ENCODE measurements at places on chromosomes 7 and 10.
A peak's percentile ranks its signal among the peaks of the same experiment; 100 is the strongest.

GRCh38 chr10:18505456-18506118 is 145.8 kb downstream of the NSUN6 start:
- DNase-seq = no peak

- DNase-seq = no peak
Observed at GRCh38 chr7:129657363-129657762, 45.8 kb downstream of the NRF1 start.

- no peak for DNase-seq
Observed at GRCh38 chr10:132964231-132964630, 21.9 kb upstream of the CFAP46 start.

DNA sequence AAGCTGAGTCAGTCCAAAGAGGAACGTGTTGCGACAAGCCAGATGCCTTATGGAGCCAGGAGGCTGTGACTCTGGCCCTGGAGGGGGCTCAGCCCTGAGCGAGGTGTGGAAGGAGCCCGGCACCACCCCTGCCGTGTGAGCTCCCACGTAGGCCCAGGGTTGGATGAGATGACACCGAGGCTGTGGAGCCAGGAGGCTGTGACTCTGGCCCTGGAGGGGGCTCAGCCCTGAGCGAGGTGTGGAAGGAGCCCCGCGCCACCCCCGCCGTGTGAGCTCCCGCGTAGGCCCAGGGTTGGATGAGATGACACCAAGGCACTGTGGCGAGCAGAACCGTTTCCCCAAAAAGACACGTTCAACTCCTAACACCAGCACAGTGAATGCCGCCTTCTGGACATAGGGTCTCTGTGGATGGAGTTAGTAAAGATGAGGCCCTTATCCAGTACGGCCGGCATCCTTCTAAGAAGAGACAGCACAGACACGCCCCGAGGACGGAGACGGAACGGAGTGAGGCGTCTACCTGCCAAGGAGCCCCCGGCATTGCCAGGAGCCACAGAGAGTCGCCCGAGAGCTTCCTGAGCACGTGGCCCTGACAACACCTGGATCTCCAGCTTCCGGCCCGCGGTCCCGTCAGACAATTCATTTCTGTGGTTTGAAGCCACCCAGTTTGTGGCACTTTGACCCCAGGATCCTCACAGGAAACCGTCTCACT is 472.5 kb downstream of the DNAJB6 start:
- no peak for DNase-seq

GRCh38 chr10:92142512-92142911 is 148.4 kb downstream of the CPEB3 start:
- no peak for DNase-seq

GRCh38 chr10:97140049-97140846 is 45.5 kb downstream of the SLIT1 start:
- DNase-seq = no peak

DNA sequence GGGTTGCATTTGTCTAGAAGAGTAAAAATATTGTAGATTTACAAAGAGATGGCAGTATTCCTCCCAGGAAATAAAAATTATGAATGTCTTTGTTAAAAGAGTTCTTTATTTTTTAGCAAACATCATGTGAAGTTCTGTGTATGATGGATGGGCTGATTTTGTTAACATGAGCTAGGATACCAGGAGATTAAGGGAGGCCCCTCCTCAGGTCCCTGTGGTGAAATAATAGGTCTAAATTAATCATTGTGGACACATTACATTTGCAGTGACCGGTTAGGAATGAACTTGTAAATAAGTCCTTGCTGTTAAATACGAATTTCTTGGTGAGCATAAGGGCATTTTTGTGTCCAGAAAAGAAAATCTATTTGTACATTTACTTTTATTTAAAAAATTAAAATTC is 339.4 kb upstream of the PHF14 start:
- no peak for DNase-seq

DNA sequence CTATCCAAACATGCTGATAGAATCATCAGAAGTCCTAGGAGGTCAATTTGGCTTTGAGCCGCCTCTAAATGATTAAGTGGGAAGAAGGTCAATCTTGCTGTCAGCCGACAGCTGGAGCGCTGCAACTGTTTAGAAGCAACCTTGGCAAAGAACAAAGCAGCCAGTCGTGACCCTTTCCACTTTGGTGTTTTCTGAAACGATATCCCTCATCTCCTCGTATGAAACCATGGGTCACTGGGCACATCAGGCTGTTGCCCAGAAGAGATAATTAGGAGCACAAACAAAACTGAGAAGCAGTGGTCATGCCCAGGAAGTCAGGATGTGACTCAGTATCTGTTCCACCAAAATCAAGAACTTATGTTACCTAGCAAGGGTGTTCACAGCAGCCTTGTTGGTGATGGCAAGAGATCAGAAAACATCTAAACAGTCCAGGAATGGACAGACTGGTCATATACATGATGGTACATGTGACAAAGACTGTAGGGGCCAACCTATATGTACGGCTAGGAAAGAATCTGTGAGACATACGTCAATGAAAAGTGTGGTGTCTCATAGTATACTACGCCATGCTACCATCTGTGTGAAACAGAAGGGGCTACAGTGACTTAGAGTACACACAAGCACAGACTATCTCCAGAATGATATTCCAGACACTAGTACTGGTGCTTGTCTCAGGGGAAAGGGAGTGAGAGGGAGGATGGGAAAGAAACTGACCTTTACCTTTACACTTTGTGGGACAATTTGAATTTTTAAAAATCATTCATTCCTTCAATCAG is 22.4 kb downstream of the STN1 start:
- no peak for DNase-seq

GRCh38 chr7:17929647-17930395 is 10.5 kb downstream of the SNX13 start:
- DNase-seq = no peak

DNA sequence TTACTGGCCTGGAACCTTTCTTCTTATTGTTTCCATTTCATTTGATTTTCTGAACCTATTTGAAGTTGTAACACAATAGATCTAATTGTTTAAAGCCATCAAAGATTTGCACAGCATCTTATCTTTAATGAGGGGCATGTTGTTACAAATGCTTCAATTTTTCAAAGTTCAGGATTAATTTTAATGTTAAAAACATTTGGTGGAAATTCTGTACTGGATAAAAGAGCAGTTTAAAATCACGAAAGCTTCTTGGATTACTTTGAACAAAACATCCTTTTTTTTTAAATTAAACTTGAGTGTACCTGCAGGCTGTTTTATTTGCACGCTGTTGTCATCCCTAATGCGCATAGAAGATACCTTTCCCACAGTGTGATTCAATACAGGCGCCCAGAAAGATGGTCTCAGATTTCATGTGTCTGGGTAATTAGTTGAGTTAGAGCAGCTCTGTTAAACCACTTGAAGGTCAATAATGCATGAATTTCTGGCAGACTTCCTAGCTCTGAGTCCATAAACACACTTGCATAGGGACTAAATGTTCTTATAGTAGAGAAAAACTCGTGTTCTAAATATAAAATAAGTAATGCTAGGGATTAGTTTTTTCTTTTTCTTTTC is 29.3 kb upstream of the DDX50 start:
- DNase-seq = peak; percentile 83

- DNase-seq = no peak
Observed at GRCh38 chr7:38147005-38147404, 31.0 kb upstream of the STARD3NL start.

GRCh38 chr10:85609509-85609908 is 757.1 kb downstream of the GRID1 start:
- DNase-seq = no peak

GRCh38 chr10:75019370-75019769 is 92.1 kb upstream of the SAMD8 start:
- DNase-seq = no peak

DNA sequence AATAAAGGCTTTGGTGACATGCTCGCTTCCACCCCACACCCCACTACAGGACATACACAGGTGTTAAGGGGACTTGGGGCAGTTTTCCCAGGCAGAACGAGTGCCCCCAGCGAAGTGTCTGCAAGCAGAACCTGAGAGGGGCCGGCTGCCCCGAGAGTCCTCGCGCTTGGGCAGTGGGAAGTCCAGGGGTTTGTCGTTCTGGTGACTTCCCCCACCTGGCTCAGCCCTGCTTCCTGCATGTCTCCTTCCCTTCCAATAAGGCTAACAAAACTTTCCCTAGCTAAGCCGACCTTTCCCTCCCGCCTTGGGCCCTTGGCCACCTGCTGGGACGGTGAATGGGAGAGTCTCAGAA is 916 bp downstream of the VWA2 start:
- DNase-seq = no peak

DNA sequence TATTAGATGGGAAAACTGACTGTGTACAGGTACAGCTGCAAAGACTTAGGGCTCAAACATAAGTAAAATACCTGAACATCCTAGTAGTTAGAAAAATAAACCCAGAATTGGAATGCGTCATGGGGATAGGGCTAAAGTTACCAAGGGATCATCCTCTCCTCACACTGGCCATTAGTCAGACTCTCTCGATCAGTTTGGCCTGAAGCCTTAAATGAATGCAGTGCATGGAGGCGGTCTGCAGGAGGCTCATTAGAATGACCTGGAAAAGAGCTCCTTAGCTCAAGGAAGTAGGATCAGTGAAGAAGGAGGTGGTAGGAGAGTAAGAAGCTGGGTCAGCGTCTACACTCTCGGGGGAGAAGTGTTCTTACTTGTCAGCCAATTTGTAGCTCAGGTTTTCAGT is 35.3 kb downstream of the DENND2A start:
- DNase-seq = no peak

GRCh38 chr10:74521526-74521925 is 304.9 kb upstream of the KAT6B start:
- no peak for DNase-seq

- DNase-seq = no peak
Observed at GRCh38 chr7:23161482-23161881, 20.4 kb upstream of the NUP42 start.

GRCh38 chr10:58963101-58963534 is 213.3 kb upstream of the PHYHIPL start:
- DNase-seq = no peak

- DNase-seq = no peak
Observed at GRCh38 chr10:119409385-119409784, 133.1 kb downstream of the RGS10 start.

- DNase-seq = no peak
Observed at GRCh38 chr10:104376784-104377300, 23.2 kb downstream of the CFAP58 start.

- DNase-seq = no peak
Observed at GRCh38 chr7:37918526-37918925, 1.9 kb upstream of the SFRP4 start.

All from NCI-H1048 (cell line).